Activated naive CD4-positive, alpha-beta T cell treated with anti-CD3 and anti-CD28 coated beads for 36 hours (primary cell): ENCODE measurements at places on chromosomes 4 and X.
A peak's percentile ranks its signal among the peaks of the same experiment; 100 is the strongest.

DNA sequence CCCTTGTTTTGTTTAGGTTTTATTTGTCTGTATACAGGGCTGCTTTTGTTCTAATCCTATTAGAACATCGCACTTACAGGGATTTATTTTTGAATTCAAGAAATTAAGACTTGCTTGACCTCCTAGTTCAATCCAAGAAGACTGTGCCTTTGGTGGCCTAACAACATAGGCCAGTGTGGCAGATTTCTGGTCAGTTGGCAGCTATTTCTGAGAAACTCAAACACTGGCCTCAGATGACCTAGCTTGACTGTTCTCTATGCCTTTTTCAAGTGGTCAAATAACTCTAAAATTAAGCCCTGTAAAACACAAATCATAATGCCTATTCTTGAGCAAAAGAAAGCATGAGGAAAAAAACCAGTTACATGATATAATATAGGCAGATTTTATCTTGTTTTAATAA lies 89.3 kb upstream of the GPR34 start:
- DNase-seq: no peak

- DNase-seq: no peak
Measured at GRCh38 chr4:10706236-10706635, 21.7 kb upstream of the CLNK start.

GRCh38 chr4:155025762-155026457 lies 182.5 kb upstream of the NPY2R start:
- peak; percentile 42 for DNase-seq

DNA sequence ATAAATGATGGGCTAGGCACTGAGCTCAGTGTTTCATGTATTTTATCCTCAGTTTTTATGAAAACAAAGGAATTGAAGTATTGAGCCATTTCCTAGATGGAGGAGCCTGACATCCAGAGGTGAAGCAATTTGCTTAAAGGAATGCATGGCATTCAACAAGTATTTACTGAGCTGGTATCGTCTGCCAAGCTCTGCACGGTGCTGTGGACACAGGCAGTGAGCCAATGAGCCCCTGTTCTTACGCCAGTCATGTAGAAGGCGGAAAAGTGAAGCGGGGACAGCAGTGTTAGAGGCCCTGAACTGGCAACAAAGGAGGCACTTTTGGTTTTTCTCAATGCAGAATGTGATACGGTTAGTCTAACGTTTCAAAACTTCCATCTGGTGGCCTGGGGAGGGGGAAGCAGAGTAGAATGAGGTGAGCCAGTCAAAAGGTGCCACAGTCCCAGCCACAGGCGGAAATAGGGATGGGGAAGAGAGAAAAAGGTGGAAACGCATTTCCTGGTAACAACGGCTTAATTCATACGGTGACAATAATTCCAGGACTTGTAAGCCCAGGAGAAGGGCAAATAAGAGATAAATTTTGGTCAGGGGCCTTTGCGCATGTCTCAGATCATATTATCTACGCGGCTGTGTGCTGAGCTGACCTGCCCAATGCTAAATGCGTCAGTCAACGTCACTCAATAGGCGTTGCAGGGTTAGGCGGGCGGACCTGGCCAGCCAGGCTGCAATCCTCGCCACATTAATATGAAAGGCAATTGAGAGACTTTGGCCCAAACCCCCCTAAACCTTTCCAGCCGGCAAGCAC lies 133.9 kb downstream of the AFAP1 start:
- DNase-seq: no peak

DNA sequence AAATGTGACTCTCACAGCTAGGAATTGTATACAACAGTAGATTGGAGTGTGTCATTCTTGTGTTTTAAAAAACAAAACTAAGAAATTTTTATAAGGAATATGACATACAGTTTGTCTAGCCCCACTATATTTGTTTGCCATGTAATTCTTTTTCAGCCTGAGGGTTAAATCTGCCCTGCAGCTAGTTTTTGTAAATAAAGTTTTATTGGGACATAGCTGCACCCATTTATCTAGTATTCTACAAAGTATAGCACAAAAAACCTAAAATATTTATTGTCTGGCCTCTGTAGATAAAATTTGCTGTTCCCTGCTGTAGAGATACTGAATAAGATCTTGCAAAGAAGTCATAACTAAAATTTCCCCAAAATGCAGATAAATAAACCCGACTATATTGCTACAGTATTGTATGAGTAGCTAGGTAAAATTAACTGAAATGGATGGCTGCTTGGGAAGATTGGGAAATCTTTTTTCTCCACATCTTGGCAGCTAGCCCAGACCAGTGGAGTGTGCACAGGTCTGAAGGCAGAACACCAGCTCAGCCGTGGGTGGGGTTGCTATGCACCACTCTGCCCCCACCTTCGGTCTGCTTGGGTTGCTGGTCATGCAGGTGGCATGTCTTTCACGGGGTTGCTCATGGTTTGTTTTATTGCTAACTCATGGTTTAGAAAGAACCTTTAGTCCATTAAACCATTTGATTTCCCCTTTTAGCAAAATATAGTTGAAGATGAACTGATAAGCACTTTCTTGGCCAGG lies 127.9 kb downstream of the KLHL8 start:
- no peak for DNase-seq

GRCh38 chr4:40214038-40214437 lies 17.2 kb downstream of the RHOH start:
- DNase-seq: peak; percentile 56
